Aorta (tissue), 5 donors: ENCODE measurements at places on chromosomes 3 and 15. TPM values are rescaled to one million over a fixed set of nuclear protein-coding genes. Genes with fewer than 3 reads are reported as not detected.

DNA sequence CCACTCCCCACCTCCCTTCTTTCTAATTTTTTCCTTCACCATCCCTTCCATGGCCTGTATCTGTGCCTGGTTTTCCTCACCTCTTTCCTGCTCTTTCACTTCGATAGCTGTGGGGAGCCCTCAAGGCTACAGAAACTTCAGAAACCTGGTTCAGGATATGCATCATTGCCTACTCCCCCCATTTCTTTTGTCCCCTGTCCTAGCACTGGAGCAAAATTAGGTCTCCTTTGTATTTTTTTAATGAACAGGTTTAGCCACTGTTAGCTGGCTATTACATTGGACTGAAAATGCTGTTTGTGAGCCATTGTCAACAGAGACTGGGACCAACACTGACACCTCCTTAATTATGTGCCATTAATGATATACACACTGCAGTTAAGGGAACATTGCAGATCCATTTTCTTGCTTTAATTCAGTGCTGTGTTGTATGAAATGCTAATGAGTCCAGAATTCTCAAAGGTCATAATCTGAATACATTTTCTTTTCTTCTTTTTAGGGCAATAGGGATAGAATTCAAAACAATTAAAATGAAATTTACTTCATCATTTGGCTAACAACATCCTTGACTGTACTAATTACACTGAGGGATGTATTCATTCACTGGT lies 138.6 kb downstream of the PDCD6IP start:
- no peak for DNase-seq

CCR1 gene
- 21.5 TPM for total RNA-seq

UBA7 gene
- 45.2 TPM for total RNA-seq

DNA sequence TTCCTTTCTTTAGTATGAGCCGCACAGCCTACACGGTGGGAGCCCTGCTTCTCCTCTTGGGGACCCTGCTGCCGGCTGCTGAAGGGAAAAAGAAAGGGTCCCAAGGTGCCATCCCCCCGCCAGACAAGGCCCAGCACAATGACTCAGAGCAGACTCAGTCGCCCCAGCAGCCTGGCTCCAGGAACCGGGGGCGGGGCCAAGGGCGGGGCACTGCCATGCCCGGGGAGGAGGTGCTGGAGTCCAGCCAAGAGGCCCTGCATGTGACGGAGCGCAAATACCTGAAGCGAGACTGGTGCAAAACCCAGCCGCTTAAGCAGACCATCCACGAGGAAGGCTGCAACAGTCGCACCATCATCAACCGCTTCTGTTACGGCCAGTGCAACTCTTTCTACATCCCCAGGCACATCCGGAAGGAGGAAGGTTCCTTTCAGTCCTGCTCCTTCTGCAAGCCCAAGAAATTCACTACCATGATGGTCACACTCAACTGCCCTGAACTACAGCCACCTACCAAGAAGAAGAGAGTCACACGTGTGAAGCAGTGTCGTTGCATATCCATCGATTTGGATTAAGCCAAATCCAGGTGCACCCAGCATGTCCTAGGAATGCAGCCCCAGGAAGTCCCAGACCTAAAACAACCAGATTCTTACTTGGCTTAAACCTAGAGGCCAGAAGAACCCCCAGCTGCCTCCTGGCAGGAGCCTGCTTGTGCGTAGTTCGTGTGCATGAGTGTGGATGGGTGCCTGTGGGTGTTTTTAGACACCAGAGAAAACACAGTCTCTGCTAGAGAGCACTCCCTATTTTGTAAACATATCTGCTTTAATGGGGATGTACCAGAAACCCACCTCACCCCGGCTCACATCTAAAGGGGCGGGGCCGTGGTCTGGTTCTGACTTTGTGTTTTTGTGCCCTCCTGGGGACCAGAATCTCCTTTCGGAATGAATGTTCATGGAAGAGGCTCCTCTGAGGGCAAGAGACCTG lies 13.2 kb downstream of the GREM1 start:
- DNase-seq: peak; percentile 70

GRCh38 chr3:168048414-168049330 lies 47.1 kb downstream of the GOLIM4 start:
- DNase-seq: no peak

MYH15 gene
- 0.15 TPM for total RNA-seq

DNA sequence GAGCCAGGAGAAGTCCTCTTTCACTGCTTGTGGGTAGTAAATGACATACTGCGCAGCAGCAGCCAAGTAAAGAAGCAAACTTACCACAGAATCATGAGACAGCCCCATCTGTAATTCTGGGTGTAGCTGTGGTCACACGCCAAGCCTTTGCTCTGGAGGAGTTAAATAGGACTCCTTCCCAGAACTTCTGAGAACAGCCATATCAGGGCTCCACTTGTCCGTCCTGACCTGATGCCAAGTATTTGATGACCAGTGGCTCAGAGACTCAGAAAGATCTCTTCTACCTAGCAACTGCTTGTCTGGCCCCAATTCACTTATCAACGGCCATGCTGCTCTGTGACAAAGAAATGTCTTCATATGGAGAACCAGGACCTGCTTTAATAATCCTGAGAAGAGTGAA lies 20.6 kb upstream of the GOLIM4 start:
- peak; percentile 66 for DNase-seq

BCHE gene
- 1.9 TPM for total RNA-seq

- DNase-seq: no peak
Measured at GRCh38 chr15:41284427-41285177, 47.8 kb downstream of the OIP5 start.

DNA sequence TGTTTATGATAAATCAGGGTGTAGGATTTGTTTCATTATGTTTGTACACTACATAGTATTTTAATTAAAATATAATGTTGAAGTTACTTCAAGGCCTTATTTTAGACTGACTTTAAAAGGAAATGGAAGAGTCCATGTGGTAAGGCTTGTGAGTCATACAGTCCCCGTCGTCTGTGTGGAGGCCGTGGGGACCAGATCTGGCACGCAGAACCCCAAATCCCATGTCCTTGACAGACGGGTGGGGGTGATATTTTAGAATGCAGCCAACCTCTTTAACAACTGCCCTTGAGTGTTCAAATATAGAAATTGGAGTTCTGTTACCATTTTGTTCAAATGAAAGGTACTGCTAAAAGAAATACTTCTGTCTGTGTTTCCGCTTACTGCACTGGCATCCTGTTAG lies 35.8 kb downstream of the ABHD17C start:
- no peak for DNase-seq

DNA sequence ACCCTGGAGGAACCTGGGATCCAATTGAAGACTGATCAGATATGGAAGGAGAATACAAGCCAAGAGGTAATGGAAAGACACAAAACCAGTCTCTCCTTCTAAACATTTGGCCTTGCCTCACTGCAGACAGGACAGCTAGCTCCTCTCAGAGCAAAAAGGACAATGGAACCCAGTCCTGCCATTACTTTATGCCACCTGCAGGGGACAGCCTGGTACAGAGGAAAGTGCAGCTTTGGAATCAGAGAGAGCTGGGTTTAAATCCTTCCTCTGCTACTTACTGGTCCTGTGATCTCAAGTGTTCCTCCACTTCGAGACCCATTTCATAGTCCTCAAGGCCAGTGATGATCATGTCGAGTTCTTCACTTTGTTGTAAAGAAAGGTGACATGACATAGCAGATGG lies 159.4 kb upstream of the SMAD3 start:
- DNase-seq: no peak

C15orf62 gene
- total RNA-seq: 0.19 TPM

DNA sequence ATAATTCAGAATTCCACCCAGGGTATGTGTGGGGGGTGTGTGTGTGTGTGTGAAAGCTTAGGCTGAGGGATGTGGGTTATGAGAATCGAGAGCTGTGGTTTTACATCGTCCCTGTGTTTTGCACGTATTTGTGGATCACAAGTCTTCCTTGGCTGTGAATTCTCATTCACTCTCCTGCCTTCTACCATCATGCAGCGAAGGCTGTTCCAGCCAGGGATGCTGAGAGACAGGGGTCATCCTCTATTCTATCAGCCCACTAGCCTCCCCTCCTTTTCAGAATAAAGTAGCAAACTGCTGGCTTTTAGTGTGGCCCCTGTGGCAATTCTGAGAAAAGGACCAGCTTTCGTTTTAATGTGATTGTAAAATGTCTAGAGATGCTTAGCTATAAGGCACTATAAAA lies 460.6 kb upstream of the NR2F2 start:
- no peak for DNase-seq

DNA sequence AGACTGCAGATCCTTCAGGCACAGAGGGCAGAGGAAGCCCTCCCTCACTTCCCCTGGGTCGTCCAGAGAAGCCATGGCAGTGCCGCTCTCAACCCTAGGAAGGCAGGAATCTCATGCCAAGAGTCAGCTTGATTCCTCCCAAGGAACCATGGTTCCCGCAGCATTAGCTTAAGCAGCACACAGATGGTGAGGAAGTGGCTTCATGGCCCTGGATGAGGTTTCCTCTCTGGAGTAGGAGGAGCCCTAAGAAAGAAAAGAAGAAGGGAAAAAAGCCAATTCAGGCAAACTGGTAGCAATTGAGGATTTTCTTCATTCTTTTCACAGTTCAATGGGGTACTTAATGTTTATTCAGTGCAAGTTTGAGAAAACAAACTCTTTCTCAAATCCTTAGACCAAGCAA lies 2.9 kb downstream of the RBSN start:
- DNase-seq: no peak

GRAMD1C gene
- total RNA-seq: 2.4 TPM

DNA sequence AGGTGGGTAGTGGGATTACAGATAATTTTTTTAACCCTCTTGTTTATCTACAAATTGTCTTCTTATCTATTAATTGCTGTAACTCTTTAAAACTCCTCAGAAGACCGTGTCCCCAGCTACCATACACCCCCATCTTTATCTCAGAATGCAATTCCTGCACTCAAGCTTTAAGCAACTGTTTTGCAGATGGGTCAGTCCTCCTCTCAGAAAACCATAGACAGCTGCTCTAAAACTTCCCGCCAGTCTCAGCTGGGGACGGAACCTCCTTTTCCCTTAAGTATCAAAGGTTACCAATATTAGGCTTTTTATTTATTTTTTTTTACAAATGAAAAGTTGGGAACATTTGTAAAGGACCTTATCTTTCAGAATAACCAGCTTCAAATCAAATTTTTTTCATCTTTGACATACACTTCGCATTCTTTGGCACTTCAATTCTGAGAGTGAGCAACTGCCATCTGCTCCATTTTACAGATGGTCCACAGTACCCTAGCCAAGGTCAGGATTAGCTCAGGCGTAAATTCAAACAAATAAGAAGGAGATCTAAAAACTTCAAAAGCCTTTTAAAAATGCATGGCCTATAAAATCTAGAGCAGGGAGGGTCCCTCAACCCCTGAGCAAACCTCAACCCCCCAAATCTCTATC lies 1.3 kb downstream of the GATM start:
- DNase-seq: no peak

WDR72 gene
- not detected for total RNA-seq

DNA sequence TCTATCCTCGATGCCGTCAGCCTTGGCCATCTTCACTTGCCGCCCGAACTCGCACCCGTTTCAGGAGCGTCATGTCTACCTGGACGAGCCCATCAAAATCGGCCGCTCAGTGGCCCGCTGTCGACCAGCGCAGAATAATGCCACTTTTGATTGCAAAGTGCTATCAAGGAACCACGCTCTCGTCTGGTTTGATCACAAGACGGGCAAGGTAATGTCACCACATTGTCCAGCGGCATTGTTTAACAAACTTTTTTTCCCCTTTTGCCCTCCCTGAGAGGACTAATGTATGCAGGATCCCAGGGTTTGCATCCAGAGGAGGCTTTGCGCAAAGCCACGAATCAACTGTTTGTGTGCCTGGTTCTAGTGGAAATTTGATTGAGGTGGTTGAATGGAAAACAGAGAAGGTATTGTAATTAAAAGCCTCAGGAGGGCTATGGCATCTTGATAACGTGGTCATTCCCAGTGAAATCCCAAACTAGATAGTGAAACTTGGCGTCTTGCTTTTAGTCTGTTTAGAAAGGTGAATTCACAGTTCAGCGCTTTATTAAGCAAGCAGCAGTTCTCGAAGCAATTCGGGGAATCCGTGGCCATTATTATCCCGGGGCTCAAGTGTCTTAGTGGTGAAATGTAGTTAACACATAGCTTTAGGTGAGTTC lies 1.7 kb downstream of the SLMAP start:
- no peak for DNase-seq

C2CD4A gene
- 0.36 TPM for total RNA-seq
